ENCODE measurements at places on chromosomes 16 and 17.

DNA sequence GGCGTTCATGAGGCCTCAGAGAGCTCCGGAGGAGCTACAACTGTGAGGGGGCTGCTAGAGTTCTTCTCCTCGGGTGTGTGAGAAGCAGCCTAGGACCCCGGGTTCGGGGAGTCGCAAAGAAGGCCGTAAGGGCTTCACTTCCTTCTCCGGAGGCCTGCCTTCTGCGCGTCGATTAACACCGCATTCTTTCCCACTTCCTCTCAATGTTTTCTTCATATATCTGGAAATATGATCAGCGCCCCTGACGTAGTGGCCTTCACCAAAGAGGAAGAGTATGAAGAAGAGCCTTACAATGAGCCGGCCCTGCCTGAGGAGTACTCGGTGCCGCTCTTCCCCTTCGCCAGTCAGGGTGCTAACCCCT, 449 bp downstream of the SMCR8 start:
- DNase-seq, result peak; percentile 35

DNA sequence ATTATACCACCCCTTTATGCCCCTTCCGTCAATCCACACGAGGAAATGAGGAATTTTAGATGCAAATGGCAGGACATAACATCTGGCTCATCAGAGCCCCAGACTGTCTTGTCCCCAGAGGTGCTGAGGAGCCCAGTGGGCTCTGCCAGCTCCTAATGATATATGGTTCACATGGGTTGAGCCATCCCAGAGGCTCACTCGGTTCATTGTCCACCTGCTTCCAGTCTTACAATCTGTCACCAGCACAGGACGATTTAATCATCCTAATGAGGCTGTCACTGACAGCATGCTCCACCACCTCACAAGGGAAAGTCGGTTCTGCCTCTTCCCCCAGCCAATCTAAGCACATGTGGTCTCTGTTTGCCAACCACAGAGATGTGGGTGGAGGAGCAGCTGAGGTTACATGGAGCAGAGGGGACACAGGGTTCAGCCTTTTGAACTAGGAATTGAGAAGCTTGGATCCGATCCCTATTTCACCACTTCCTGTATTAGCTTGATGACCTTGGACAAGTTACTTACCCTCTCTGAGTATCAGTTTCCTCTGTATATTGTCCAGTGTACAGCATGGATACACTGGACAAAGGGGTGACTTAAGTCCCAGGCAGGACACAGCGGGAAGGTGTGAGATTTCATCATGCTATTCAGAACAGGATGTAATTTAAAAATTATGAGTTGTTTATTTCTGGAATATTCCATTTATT, 27.0 kb upstream of the DHX8 start:
- peak; percentile 61 for DNase-seq

DNA sequence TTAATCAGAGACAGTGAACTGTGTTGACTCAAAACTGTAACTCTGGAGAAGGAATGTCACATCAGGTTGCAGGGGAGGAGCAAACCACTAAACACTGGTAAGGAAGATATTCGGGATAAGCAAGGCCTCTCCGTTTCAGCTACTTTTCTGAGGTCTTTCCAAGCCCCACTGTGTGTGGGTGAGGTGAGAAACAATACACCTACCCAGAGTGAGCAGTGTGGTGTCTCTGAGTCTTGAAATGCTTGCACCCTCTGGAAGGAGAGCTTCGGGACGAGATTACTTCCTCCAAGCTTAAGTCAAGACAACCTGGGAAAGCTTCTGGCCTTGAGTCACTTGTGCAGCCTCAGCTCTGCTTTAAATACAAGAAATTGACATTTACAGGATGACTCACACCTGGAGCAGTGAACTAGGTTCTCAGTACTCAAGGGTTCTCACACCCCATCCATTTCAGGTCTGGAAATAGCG, 2.5 kb upstream of the MAP3K14 start:
- no peak for DNase-seq

DNA sequence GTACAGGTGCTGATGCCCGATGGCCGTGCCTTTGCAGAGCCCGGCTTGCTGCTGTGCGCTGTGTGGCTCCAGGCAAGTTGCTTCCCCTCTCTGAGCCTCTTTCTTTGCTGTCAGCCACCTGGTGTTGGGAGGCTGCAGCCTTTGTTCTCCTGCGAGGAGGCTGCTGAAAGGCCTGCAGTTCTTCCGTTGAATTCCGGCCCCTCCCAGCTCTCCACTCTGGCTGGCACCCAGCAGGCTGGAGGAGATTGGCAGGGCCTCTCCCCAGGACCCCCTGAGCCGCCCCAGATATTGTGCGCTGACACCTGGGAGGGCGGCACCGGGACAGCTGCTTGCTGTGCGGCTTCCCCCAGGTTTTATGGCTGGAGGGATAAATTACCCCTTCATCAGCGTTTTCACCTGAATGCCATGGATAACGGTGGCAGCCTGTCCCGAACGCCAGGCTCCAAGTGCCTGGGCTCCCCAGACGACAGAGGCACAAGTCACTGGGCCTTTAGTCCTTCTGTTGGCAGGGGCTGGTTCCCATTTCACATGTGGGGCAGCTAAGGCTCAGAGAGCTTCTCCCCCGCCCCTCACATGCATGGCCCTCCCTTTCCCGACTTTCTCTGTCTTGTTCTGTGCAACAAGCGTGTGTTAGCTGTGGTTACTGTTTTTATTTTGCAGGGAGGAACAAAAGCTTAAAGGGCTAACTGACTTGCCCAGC, 35.1 kb upstream of the GSE1 start:
- no peak for DNase-seq

- DNase-seq, result no peak
These were observed 8.9 kb upstream of the NDEL1 start for GRCh38 chr17:8426802-8427201.

DNA sequence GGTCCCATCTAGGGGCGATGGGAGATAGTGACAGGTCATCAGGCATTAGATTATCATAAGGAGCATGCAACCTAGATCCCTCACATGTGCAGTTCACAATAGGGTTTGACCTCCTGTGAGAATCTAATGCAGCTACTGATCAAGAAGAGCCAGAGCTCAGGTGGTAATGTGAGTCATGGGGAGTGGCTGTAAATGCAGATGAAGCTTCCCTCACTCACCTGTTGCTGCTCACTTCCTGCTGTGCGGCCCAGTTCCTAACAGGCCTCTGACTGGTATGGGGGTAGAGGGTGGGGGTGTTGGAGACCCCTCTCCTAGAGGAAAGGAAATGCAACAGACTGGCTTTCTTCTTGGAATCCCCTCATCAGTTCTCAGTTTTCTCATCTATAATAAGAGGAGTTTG, 131.4 kb downstream of the CA10 start:
- DNase-seq, result no peak

GRCh38 chr16:27319257-27319965, 5.6 kb downstream of the IL4R start:
- DNase-seq, result no peak

DNA sequence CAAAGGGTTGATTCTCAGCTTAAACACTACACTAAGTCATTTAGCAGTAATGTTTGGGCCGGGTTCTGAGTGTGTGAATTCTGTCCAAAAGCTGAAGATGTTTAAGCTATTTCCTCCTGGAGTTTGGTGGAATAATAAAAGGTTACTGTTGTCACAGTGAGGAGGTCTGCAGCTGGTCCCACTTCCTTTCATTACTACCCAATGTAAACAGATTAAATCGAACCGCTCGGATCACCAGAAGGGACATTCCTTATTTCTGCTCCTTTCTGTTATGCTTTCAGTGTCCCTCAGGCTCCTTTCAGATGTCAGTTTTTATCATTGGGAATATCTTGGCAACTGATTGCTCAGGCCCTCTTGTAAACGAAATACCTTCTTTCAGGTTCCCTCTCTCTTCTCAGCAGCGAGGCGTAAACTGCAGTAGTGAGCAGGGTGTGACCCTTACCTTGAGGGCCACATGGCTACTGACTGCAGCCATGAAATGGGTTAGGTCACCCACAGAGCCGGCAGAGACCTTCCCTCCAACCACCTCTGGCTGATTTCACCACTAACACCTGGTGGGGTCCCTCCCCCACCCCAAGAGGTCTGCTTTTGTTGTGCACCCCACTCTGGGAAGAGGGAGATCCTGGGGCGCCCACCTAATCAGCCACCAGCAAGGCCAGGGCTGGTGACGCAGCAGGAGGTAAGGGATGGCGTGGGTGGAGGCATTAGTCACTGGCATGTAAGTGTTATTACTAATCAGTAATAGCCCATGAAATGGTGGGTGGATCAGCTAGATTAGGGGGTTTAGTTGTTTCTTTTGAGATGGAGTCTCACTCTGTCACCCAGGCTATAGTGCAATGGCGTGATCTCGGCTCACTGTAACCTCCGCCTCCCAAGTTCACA, 117.6 kb downstream of the VPS53 start:
- no peak for DNase-seq

DNA sequence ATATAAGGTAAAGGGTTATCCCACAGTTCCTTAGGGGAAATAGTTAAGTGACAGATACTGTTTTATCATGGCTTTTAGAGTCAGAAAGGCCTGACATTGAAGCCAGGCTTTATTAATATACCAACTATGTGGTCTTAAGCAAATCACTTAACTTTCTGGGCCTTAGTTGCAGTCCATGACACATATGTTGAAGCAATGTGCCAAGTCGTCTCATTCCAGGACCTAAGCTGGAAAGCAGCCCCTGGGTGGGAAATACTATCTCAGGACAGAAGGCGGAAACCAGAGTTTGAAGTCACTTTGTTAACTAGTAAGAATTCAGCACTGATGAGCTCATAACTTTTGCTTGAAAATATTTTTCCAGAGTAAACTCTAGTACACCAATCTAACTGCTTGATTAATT, 80.0 kb downstream of the USP32 start:
- no peak for DNase-seq

GRCh38 chr17:82878527-82878926, 38.7 kb upstream of the ZNF750 start:
- DNase-seq, result no peak

DNA sequence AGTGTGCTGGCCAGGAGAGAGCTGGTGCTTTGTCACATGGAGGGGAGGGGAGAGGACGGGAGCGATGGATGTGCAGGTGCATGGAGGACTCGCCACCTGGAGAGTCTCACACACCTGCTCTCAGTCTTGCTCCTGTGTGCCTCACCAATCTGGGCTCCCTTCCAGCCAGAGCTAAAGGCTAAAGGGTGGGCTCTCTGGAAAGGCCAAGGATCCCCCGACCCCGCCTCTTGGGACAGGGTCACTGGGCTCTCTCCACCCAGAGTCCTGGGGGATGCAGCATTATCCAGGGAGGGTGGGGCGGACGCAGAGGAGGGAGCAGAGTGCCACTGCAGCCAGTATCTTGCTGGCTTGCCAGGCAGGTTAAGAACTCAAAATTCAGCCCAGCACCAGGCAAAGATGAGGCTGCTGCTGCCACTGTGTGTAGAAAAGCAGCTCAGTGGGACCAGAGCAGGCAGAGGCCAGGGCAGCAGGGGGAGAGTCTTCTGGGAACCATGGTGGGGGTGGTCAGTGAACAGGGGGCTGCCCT, 5.4 kb upstream of the STAT5B start:
- no peak for DNase-seq

DNA sequence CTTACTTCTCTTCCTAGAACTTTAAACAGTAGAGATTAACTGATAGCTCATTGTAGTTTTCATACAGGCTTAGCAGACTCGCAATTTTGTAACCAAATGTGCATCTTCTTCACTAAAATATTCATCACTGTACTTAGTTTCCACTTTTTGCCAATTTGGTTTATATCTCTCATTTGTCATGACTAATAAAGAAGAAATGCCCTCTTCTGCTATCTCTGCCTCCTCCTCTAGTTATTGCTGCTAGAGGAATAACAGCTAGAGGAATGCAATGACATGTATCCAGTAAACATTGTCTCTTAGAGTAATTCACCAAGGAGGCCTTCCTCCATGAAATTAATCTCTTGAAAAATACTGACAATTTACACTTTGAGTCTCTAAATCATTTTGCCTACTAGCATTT, 115.5 kb upstream of the COX10 start:
- no peak for DNase-seq

GRCh38 chr16:56793492-56793891, 63.6 kb downstream of the NUP93 start:
- no peak for DNase-seq

- DNase-seq, result peak; percentile 76
These were observed 611.3 kb upstream of the SALL1 start for GRCh38 chr16:51762081-51762996.

All from heart left ventricle (tissue), 16 donors.